ENCODE measurements at places on chromosomes 4 and X.
A peak's percentile ranks its signal among the peaks of the same experiment; 100 is the strongest.

DNA sequence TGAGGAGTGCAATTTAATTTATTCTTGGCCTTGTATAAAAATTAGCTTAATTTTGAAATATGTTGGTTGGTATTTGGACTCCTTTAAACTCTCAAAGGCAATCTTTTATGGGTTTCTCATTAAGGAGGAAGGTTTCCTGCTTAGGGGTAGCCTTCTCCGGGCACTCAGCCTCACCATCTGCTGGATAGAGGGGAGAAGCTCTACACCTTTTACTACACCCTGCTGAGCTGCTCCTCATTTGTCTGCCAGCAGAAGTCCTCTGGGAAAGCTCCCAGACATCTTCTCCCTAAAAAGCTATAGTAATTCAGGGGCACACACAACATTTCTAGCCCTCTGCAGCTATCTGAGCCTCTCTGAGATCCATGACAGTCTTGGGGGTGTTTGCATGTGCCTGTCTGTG is 179.1 kb downstream of the SOWAHB start:
- no peak for DNase-seq

- no peak for DNase-seq
Measured at GRCh38 chr4:16853640-16854039, 44.8 kb downstream of the LDB2 start.

GRCh38 chr4:156298230-156298629 is 344.6 kb upstream of the CTSO start:
- no peak for DNase-seq

- no peak for DNase-seq
Measured at GRCh38 chr4:165609653-165610052, 230.8 kb downstream of the CPE start.

DNA sequence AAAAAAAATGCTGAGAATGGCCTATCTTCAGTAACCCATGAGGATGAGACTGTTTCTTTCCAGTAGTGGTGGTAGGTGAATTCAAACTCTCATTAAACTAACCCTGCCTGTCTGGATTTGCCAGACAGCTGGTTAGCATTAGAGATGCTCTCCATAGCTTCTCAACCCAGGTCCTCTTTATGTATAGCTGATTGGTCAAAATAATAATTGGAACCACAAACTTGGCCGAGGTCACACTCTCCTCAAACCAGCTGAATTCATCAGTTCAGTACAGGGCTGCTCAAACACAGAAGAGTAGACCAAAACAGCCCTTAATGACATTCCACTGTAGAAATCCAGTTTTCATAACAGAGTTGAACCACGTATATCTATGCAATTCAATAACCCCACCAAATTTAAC is 85.3 kb downstream of the HCCS start:
- no peak for DNase-seq

- DNase-seq = no peak
Measured at GRCh38 chrX:110181459-110182137, 136.3 kb downstream of the AMMECR1 start.

DNA sequence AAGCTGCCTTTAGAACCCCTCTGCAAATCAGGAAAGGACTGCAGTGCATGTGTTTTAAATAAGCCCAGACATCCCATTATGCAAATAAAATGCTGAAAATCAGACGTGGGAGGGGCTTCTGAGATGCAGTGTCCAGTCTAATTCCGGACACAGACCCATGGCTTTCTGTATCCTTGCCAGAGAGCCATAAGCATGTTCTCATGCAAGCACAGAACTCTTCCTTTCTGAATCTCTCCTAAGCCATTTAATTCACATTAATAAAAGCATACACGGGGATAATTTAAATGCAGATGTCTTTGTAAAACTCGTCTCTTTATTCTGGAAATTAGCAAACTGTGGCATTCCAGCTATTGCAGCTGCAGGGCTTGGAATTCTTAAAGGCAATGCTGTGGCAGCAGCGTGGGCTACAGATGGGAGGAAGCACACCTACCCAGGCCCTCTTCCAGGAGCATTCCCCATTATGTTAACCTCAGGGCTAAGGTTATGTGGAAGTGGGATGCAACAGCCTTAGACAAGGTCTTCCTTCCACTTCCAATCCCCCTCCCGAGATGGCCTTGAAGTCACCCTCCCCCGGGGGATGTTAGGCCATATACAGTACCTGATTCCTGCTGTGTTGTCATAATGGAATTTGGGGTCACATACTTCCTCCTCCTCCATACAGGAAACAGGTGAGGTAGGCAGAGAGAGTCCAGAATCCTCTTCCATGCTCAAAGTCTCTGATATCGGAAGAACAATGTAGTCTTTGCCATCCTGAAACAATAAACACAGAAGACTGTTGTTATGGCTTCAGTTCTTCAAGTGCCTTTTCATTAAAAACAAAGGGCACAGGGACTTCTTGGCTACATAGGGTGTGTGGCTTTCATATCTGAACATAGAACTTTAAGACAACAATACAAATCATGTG is 38.1 kb downstream of the KDR start:
- no peak for DNase-seq

GRCh38 chr4:9962611-9963314 is 58.5 kb downstream of the SLC2A9 start:
- DNase-seq = no peak

DNA sequence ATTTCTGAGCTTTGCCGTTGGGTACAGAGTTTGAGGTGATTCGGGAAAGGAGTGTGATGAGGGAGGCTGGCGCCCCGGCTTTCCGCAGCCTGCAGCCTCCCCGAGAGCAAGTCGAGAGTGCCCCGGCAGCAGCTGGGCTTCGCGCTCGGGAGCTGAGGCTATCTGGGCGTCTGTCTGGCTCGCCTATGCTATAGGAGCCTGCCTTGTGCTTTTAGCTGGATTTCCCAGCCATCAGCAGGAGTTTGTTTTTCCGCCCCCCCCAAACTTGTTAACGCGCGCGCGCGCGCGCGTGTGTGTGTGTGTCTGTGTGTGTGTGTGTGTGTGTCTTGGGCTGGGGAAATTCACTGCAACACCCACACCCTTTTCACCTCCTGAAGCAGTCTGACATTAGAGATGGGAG is 765 bp upstream of the DGKK start:
- no peak for DNase-seq

- no peak for DNase-seq
Measured at GRCh38 chrX:13366698-13367097, 46.8 kb upstream of the ATXN3L start.

DNA sequence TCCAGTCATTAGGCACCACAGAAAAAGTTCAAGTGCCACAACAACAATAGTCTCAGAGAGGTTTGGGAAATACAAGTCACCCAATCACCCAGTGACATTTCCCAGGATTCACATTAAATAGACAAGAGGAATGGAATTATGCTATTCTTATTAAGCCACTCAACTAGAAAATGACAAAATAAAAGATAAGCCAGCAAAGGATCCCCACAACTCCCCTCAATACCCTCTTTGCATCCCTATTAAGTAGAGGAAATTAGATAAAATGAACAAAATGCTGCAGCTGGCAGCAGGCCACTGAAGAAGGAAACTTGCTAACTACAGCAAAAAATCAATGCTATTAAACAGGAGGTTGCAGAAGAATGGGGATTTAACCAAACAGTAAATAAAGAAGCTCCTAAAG is 35.3 kb upstream of the RPS6KA6 start:
- DNase-seq = no peak

DNA sequence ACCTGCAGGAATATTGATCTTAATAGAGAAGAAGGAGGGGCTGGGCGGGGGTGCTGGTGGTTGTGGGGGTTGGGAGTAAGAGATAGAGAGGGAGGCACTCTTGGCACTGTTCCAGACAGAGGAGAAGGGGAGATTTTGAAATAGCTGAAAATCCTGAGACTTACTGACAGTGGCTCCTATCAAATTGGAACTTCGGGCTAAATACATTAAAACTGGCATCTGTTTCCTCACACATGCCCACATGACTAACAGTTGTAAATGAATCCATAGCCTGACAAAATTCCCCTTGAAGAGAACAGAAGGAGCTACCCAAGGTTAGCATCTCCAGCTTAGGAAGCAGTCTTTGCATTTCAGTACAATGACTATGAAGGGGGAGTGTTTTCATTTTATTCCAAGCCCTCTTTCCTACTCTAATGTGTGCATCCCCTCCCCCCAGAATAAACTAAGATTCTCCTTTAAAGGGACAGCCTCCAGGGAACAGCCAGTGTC is 1.4 kb downstream of the DCX start:
- peak; percentile 27 for DNase-seq

- no peak for DNase-seq
Measured at GRCh38 chr4:183721207-183722081, 62.4 kb downstream of the TRAPPC11 start.

DNA sequence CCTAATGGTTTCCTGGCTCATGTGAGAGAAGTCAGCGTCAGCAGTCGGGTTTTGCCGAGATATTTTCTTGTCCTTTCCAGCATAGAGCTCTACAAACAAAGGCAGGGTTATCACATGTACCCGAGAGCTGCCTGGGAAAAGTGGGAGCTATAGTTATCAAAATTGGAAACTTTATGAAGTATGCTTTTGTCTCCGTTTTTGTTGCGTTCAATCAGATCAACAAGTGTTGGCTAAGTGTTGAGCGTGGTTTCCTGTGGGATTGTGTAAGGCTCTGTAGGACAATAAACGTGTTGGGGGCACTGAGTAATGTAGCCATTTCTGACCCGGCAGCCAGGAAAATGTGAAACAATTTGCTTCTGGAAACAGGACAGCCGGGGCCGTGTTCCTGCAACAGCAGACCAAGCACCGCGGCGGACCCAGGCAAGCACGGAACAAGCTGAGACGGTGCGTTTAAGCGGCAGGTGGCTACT is at the start of gene BMX:
BMX (plus strand) TSS at position 311 of the 470 bp plus-strand sequence. CDS start 7,547 bp downstream, outside the sequence.
- no peak for DNase-seq

GRCh38 chr4:185358959-185359358 is 36.8 kb downstream of the LRP2BP start:
- no peak for DNase-seq

GRCh38 chr4:107008115-107008514 is 28.0 kb downstream of the DKK2 start:
- no peak for DNase-seq

All from DMS79 treated with DMSO at 0.1 percent for 48 hours (cell line).